ENCODE measurements at places on chromosomes 2 and 18. TPM values are rescaled to one million over a fixed set of nuclear protein-coding genes. Genes with fewer than 3 reads are reported as not detected.

DNA sequence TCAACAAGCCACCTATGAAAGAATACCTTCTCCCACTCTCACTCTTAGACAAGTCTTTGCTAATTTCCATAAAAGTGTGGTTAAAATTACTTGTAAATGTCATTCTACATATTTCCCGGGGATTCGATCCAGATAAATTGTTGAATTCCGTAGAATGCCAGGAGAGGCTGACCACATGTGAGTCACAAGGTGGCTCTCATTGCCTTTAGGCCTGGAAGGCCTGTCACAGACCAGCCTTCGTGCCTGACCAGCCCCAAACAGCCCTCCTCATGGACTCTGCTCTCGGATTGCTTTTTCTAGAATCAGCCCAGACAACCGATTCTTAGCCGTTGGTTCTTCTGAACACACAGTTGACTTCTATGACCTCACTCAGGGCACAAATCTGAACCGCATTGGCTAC, 86.0 kb downstream of the RTN4 start:
- DNase-seq = no peak

- no peak for DNase-seq
Measured at GRCh38 chr2:218015586-218016521, 13.1 kb upstream of the TNS1 start.

- DNase-seq = no peak
Measured at GRCh38 chr2:172239944-172240590, 137.4 kb upstream of the DLX2 start.

DNA sequence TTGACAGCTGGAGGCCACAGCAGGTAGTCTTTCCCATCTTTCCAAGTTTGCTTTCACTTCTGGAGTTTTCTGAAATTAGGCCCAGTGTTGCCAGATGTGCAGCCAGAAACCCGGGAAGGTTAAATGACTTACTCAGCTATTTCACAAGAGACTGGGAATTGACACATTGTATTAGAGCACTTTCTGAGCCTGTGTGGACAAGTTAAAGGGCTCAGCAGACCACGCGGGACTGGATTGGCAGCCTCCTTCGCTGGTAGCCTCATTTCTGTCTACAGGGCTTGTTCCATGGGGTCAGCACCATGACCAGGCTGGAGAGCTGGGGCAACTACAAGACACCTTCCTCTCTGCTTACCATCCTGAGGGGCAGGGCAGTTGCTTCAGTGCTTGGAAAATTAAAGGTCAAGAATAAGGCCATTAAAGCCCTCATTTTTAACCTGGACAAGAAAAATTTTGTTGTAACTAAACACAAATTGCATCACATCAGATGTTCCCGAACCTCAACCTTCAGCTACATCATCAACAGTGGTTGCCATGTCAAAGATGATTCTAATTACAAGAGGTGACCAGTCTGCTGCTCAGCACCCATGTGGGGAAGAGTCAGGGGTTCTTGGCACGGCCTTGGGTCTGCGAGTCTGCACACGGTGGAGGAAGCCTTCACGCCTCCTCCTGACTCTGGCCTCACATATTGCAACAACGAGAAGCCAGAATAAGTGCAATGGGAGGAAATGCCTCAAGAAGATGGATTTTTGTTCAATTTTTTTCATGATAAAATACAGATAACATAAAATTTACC, 279.5 kb upstream of the RAB6C start:
- no peak for DNase-seq

- no peak for DNase-seq
Measured at GRCh38 chr18:36194600-36195315, 7.5 kb downstream of the MOCOS start.

CPO gene
- not detected for total RNA-seq

LIMS3 gene
- 1.1 TPM for total RNA-seq

TGFA gene
- 17.8 TPM for total RNA-seq

ZNF2 gene
- 4.5 TPM for total RNA-seq

PJVK gene
- 5.8 TPM for total RNA-seq

CNNM4 gene
- 16.0 TPM for total RNA-seq

FAM237A gene
- total RNA-seq = not detected

ING5 gene
- total RNA-seq = 48.0 TPM

CSRNP3 gene
- total RNA-seq = 6.4 TPM

RAMP1 gene
- 49.0 TPM for total RNA-seq
